ENCODE measurements at places on chromosomes 7 and 10.

- DNase-seq, result no peak
Measured at GRCh38 chr7:66597461-66597860, 31.2 kb upstream of the KCTD7 start.

GRCh38 chr10:11162828-11163599, 145.3 kb downstream of the CELF2 start:
- no peak for DNase-seq

DNA sequence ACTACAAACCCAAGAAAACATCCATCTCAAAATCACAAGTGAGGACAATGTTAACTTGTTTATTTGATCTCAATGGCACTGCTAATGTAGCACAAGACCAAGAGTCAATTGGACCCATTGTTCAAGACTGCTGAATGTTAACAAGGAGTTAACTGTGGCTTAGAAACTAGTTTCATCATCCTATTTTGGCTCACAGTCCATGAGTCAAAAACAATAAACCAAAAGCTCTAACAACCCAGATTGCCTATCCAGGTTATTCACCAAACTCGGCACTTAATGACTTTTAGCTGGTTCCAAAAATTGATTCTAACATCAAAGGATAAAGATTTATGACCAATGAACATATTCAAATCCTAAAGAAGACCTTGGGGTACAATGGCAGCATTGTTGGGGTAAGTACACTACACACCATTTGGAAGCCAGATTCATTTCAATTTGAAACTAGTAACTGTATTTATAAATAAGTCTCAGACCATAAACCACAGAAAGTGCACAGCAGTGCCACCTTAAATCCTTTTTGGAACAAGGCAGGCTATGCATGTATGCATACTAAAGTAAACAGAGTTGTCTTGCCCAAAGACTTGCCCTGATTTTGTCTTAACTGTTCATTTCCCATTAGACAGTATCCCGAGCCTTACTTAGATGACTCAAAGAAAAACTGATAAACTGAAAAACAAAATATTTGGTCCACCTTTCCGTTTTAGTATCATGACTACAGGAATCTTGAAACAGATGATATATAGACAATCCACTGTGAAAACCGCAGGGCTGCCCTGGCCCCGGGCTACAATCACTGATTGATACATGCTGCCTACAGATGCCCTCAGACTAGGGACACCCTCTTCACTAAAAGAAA, 84.5 kb downstream of the SRPK2 start:
- DNase-seq, result no peak

- DNase-seq, result no peak
Measured at GRCh38 chr7:128053023-128053422, 21.8 kb upstream of the LRRC4 start.

DNA sequence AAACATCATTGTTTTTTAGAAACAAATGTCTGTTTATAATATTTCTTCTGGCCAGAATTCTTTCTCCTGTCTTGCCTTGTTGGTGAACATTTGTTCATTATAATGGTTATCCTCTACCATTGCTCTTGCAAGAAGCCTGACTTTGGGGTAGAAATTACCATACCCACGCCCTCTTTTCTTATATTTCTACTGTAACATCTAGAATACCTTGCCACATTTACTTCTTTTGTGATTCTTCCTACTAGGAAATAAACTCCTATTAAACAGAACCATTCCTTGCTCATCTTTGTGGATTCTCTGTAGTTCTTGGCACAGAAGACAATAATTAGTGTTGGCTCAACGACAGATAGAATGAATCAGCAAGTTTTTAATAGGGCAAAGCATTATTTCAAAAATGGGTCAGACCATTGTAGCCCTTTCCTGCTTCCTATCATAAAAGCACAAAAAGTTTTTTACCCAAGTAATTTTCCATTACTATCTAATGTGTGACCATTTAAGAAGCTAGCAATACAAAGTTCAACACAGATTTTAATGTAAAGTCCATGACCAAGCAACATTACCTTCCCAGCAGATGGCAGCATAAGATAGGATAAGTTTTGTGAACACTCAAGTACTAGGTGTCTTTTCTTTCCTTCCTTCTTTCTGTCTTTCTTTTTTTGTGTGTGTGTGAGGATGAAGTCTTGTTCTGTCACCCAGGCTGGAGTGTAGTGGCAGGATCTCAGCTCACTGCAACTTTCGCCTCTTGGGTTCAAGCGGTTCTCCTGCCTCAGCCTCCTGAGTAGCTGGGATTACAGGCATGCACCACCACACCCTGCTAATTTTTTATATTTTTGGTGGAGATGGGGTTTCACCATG, 270.4 kb downstream of the HGF start:
- no peak for DNase-seq

- no peak for DNase-seq
Measured at GRCh38 chr10:77944519-77944918, 18.0 kb upstream of the DLG5 start.

DNA sequence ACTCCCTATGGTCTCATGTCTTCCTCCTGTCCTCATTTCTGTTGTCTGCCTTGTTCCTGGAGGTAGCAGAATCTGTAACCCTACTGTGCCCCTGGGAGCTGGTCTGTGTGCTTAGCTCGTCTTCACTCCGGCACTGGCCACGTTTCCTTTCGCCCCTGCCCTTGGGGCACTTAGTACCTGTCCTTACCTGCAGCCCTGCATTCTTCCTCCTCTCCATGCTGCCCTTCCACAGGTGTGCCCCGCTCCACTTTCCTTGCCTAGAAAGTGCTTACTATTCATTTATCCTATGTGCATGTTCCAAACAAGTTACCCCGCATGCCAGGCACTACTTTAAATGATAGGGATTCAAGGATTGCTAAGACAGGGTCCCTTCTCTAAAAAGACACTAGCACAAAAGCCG, 199.9 kb upstream of the ZMIZ1 start:
- no peak for DNase-seq

All from stimulated activated CD8-positive, alpha-beta memory T cell treated with anti-CD3 and anti-CD28 coated beads, Interleukin-7, amount 100 ng/mL, for 24 hours (primary cell).